ENCODE measurements at places on chromosomes 12 and 14.

DNA sequence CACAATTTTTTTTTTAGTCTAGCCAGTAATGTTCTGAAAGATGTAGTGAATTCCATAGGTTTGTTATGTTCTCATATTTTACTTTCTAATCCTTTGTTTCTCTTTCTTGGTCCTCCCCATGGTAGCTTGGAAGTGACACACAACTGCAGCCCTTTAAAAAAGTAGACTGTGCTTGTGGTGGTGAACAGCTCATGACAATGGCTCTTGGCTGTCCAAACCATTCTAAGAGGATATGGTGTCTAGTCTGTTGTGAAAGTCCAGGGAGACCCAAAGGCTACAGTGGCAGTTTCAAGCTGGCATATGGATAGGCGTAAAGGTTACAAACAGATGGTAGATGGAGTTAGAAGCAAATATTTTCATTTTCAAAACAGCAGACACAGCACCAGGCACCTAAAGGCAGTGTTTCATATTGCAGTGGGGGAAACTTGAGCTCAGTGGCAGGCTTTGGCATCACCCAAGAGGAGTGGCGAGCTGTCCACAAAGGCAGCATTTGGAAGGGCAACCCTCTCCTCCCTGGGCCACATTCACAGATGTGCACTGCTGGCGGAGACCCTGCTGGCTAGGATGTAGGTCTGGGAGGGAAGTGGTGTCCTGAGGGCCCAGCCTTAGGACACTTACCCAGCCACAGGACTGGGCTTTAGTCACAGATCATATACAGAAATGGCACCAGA, 102.1 kb downstream of the DYRK2 start:
- no peak for ATAC-seq

DNA sequence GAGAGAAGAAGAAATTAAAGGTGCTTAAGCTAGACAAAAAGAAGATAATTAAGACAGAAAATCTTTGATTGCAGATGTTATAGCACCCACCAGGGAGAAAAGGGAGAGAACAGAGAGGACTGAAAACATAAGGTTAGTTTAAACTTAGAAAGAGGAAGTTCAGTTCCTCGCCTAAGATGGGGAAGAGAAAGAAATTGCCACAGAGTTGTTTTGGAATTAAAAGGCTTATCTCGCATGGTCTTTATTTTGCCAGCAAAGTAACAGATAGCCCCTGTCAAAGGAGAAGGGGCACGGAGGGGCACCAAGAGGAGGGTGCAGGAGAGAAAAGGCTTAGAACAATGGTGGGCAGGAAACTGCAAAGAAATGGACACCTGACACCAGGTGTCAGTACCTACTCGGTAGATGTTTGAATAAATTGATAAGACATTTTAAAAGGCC, 17.8 kb upstream of the OXA1L start:
- peak; percentile 64 for ATAC-seq

DNA sequence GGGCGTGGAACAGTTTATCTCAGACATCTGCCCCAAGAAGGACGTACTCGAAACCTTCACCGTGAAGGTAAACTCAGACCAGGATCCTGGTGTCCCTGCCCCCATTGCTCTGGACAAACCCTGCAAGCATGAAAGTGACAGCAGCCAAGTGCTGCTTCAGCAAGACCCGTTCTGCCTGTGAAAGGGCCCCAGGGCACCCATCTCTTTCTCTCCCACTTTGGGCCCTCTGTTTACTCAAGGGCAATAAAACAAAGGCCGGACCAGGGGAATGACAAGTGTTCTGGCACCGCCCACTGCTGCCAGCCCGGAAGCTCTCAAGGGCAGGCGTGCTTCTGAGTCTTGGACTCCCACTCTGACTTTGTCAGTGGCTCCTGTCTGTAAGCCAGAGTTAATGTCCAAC, 35.3 kb downstream of the CD9 start:
- ATAC-seq = no peak

DNA sequence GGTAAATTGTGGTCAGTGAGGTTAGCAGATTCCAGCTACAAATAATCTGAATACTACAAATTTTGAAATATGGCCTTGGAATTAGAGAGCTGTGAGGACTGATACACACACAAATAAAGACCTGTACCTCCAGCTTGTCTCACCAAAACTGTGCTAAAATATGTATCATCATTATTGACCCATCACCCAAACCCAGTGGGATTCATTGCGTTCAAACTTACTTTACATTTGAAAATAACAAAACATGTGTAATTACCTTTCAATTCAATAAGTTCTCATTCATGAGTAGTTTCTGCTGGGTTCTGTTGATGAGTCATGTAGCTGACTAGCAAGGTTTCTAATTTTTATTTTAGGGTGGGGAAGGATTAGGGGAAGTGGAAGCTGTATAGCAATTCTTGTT, 170.9 kb downstream of the MSRB3 start:
- no peak for ATAC-seq

- peak; percentile 88 for ATAC-seq
Observed at GRCh38 chr12:57063991-57064685, 14.2 kb upstream of the MYO1A start.

GRCh38 chr14:34138175-34138574, 187.3 kb upstream of the EGLN3 start:
- no peak for ATAC-seq

DNA sequence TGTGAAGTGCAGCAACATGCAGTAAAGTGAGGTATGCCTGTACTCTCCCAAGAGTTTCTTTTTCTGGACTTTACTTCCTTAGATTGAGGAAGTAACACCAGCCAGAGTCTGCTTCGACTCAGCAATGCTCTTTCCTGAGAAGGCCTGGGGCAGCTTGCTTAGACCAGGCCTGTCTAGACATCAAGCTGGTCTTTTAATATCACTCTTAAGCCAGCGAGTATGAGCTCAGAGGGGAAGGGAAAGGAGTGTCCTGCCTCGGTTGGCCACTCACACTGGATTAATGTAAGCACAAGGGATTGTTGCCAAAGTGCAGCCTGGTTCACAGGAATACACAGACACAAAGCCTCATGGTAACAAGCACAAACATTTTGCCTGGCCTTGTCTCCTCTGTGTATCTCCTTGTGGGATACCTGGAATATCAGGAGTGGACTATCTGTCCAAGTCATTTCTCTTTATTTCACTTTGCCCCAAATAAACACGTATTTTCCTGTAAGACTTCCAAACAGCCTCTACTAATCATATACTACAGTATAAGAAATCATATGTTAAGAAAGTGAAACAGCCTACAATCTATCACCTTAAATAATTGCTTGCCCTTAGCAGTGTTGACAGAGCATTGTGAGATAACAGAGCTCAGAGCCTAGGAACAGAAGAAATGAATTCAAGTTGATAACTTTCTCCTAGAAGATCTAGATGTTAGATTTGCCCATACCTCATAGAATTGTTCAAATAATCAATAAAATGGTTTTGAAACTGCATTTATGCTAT, 121.2 kb upstream of the DAAM1 start:
- ATAC-seq = no peak

- ATAC-seq = no peak
Observed at GRCh38 chr14:67998834-67999233, 179.3 kb downstream of the RAD51B start.

DNA sequence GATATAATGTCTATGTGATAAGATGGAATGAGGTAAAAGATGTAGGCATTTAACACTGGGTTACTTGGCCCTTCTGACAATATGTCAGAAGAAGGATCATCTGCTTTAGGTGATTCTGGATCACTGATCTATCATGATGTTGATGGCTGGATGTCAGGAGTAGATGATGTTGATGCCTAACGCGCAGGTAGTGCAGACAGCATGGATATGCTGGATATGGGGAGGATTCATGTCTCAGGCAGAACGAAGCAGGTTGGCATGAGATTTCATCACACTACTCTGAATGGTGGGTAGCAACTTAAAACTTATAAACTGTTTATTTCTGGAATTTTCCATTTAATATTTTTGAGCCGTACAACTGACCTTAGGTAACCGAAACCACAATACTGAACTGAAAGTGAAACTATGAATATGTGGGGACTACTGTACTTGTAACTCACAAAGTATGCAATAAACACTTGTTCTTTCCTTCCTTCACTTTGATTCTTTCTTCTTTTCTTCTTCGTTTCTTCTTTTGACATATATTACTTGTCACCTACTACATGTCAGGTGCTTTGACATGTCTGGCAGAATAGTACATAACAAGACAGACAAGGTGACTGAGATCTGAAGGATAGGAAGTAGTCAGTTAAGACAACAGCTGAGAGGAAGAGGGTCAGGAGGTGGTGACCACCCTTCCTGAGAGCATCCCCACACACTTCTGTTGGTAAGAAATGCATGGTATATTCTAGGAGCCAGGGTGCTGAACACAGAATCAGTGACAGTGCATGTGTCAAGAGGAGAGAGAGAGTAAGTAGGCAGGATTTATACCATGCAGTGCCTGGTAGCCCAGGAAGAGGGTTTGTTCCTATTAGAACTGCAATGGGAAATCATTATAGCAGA, 238.8 kb downstream of the PPFIA2 start:
- peak; percentile 31 for ATAC-seq

GRCh38 chr12:113149361-113150150, at the start of gene CFAP73:
Gene CFAP73 (plus strand): TSS chr12:113149724. CDS start chr12:113149858, 134 bp downstream.
- no peak for ATAC-seq

DNA sequence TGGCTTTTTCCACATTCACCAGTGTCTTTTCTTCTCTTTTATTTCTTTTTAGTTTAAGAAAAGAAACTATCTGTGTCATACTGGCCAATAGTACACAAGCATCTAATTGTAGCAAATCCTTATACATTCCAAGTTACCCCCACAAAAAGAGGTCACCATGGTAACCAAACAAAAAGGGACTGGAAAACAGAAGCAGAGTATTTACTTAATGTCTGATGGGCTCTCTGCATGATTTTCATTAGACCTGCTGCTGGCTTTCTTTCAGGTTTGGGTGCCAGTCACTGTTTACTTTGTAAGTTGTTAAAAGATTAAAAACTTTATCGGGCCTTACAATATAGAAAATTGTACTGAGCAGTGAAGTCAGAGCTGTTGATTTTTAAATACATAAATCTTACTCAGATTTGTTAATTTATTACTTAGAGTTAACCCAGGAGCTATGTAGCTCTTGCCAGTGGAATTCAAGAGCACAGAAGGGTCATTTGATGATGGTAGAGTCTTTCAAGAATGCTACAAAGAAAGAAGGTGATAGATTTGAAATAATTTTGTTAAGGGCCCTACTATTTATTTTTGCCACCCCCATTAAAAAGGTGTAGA, 123.9 kb downstream of the BRMS1L start:
- no peak for ATAC-seq

DNA sequence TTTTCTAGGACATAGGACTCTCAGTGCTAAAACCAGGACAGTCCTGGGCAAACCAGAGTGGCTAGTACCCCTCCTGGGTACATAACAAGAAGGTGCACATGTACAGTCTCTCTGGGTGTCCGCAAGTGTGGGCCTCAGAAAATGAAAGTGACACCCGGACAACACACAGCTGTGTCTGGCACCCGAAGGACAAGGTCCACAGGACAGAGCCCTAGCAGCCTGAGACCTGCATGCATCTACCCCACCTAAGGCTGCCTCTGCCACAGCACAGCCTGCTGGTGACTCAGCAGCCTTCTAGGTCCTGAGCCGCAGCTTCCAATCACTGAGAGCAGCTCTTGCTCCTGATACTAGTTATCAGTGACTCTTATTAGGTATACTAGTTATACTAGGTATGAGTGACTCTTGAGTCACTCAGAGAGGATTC, 784.1 kb upstream of the TBX3 start:
- ATAC-seq = no peak

DNA sequence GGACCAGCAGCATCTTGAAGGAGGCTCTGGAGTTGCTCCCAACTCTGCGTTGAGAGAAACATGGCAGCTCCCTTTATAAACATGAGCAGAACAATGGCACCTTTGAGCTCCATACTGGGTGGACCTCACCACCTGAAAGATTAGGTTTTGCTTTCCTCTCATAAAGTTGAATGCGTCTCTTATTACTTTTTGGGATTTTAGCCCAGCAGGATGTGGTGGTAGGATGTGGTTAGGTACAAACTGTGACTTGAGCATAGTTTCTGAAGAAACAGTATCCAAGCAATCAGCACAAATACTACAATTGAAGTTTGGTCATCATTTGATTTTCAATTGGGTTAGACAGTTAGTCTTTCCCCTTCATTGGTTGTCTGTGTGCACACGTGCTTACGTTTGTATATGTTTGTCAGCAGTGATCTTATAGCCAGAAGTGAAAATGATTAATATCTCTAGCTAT, at the start of gene PRR4:
PRR4 (minus strand) TSS at position 51 of the 454 bp plus-strand sequence; CDS start at position 13, 38 bp downstream.
- ATAC-seq = no peak

DNA sequence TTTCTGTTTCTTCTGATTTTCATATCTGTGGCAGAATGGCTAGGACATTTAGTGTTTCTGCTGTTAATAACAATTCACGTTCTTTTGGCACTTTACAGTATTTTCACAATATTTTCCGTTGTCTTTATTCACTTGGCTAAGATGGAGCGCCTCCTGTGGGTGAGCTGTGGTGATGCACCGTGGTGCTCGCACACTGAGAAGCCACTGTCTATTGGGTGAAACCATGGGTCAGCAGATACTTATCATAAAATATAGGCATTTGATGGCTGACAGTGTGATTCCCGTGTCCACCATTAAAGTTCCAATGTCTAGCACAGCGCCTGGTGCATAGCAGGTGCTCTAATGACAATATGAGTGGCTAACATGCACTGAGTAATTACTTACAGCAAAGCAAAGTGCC, 141.8 kb downstream of the VRK1 start:
- no peak for ATAC-seq

DNA sequence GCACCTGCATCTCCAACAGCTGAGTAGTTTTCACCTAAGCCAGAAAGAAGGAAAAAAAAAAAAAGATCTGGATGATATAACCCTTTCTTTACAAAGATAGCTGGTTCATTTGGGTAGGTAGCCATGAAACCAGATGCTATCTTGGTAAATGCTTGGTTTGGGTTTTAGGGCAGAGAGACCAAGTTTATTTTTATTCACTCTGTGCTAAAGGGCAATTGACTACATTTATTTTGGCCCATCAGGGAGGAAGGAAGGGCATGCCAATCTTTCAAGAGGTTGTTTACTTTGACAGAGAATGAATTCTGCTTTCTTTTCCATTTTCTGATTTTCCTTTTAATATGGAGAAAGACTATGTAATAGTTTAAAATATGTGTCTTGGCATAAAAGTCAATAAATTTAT, 91.0 kb downstream of the NTN4 start:
- ATAC-seq = no peak

DNA sequence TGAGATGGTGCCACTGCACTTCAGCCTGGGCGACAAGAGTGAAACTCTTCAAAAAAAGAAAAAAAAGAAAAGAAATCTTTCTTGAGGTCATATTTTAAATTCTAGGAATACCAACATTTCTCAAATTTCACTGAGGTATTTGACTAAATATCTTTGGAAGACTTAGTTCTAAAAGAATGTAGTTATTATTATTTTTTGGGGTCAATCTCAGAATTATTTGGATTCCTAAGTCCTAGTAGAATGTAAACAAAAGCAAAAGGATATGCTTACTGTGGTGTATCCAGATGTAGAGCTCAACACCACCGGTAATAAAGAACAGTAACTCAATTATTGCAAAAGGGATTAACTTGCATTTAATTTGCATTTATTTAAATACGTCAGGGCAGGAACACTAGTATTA, 25.0 kb downstream of the PRICKLE1 start:
- no peak for ATAC-seq

Data from stimulated activated memory B cell treated with anti-CD40 and anti-IgM and Interleukin-4, amounts not matched to agents 10 μg/mL and 1 μg/mL and 100 μg/mL, for 72 hours (primary cell).